ENCODE measurements at places on chromosomes 2 and 18. TPM values are rescaled to one million over a fixed set of nuclear protein-coding genes. Genes with fewer than 3 reads are reported as not detected.
A peak's percentile ranks its signal among the peaks of the same experiment; 100 is the strongest.

GRCh38 chr2:43041173-43041591, 185.2 kb downstream of the ZFP36L2 start:
- DNase-seq = no peak

- no peak for DNase-seq
Observed at GRCh38 chr18:49062832-49063226, 112.1 kb upstream of the SMAD7 start.

MCEE gene
- 23.6 TPM for total RNA-seq

DNA sequence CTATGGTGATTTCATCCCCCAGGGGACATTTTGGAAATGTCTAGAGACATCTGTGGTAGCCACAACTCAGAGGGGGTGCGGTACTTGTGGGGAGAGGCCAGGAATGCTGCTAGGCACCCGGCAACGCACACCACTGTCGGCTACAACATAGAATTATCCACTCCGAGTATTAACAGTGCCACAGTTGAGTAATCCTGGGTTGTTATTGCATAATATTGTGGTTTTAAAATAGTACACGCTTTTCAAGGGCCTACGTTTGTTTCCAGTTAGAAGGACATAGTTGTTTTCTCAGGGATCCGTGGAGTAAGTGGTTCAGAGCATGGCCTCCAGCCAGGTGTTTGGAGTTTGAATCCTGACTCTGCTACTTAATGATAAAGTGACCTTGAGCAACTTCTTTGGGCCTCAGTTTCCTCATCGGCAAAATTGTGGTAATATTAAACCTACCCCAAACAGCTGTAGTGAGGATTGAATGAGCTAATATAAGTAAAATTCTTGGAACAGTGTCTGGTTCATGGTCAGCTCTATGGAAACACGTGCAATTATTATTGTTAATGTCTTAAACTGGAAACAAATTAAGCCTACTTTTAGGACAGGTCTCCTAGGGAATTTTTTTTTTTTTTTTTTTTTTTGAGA, 24.5 kb downstream of the CYP27A1 start:
- peak; percentile 17 for DNase-seq

- DNase-seq = no peak
Observed at GRCh38 chr2:164773635-164774034, 68.0 kb downstream of the COBLL1 start.

DNA sequence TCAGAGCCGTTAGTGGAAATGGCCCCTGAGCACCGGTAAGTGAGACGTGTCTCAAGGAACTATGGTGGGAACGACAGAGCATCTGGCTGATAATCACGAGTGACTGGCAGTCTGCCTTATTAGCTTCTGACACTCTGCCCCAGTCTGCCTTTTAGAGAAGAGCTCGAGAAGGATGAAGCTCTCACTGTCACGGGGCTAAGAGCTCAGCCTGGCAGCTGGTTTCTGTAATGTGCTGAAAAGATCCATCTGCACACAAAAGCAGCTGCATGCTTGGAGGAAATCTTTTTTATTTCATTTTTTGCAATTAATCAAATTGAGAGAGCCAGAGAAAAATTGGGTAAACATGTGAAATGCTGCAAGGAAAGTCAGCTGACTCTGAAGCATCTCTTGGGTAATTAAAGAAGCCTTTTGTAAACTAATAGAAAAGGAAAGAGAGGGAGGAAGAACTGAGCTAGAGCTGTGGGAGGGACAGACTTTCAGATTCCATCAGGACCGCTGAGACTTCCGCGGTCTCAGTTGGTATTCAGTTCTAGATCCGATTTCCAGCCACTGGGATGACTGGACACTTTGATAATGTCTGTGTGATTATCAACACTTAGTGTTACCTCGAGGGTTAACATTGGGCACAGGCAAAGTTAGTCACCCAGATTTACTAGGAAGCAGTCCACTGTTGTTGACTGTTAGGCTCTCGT, 24.4 kb downstream of the MBP start:
- peak; percentile 53 for DNase-seq

HOXD3 gene
- 3.8 TPM for total RNA-seq

DNA sequence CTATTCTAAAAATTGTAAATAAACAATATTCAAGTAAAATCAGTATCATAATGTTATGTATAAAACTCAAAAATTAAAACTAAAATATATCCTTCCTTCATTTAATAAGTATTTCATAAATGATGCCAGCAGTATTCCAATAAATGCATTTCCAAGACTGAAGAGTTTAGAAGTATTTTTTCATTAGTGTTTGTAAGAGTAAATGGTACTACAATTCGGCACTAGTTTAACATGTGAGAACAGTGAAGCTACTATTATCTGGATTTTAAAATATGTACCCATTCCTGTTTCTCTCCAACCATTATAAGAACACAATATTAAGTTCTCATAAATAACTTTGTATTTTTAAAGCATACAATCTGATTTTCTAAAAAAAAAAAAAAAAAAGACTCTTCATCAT, 3.3 kb downstream of the BAZ2B start:
- DNase-seq = no peak

- no peak for DNase-seq
Observed at GRCh38 chr2:27962006-27962405, 71.5 kb downstream of the BABAM2 start.
